Memory B cell (primary cell): ENCODE measurements at places on chromosomes 1 and 21.
A peak's percentile ranks its signal among the peaks of the same experiment; 100 is the strongest.

DNA sequence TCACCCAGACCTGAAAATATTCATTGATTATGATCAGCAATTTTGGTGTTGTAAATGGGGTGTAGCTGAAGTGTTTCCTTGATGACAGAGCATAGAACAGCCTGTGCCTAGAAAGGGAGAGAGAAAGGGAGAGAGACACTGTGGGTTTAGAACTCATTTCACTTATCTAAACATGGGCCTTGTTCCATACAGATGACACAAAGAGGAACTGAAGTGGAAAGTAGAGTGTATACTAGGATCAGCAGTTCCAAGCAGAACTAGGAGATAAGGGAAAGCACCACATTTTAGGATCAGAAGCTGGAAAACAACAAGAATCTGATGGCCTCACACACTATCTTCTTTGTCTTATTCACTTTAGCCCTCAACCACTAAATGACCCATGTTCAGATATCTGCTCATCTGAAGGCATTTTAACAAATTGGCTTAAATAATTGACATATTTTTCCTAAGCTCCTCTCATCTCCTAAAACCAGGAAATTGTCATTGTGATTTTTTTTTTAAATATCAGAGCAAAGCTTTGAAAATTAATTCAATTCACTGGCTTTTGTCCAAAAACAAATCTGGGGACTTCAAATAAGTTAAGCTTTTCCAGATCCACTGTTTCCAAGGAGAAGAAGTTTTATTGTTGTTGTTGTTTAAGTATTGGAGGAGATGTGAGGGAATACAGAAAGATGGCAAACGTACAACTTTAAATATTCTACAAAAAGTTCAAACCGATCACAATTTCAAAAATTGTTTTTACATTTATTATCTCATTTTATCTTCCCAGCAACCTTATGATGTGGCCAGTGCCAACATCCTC, 103.8 kb downstream of the LYPLAL1 start:
- H3K27me3 ChIP-seq = no peaks in the 10 kb centered on the region
- no peak overlapping the region for H3K4me3 ChIP-seq
- peaks cover 8% of the 10 kb centered on the region for H3K36me3 ChIP-seq
- no peak overlapping the region for H3K27ac ChIP-seq
- DNase-seq = no peak
- H3K4me1 ChIP-seq = no peaks in the 10 kb centered on the region

GRCh38 chr1:66384258-66384921, 149.6 kb upstream of the SGIP1 start:
- H3K4me1 ChIP-seq = peaks cover 24% of the 10 kb centered on the region
- peaks cover 7% of the 10 kb centered on the region for H3K36me3 ChIP-seq
- H3K27me3 ChIP-seq = no peaks in the 10 kb centered on the region

DNA sequence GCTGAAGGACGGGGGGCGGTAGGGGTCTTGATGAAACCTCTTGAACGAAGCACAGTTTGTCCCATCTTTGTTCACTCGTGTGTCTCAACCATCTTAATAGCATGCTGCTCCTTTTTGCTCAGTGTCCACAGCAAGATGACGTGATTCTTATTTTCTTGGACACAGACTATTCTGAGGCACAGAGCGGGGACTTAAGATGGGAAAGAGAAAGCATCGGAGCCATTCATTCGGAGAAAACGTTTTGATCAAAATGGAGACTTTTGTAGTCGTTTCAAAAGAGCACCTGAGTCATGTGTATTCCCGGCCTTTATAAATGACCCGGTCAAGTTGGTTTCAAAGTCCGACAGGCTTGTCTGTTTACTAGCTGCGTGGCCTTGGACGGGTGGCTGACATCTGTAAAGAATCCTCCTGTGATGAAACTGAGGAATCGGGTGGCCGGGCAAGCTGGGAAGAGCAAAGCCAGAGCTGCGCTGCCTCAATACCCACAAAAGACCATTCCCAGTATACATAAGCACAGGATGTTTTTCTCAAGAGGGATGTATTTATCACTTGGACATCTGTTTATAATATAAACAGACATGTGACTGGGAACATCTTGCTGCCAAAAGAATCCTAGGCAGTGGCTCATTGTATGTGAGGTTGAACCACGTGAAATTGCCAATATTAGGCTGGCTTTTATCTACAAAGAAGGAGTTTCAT, 18.5 kb downstream of the ETS2 start:
- no peak for DNase-seq
- peaks cover 9% of the 10 kb centered on the region for H3K36me3 ChIP-seq
- H3K4me3 ChIP-seq = no peak overlapping the region
- no peaks in the 10 kb centered on the region for H3K4me1 ChIP-seq
- no peaks in the 10 kb centered on the region for H3K27me3 ChIP-seq

DNA sequence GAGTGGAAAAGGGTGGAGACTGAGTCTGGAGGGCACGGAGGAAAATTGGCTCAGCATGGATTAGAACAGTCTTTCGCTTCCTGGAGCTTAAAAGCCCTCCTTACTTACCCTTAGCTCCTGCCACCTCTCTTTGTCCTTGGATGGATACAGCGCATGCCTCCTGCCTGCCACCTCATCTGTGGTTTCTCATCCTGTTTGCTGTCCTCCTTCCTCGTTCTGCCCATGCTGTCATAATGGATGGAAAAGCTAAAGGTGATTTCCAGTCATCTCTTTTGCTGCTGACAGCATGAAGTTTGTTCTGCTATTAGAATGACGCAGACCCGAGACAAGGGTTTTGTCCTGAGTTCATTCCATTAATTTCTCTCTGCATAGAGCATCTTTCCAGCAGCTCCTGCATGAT, 425.9 kb downstream of the KIF26B start:
- H3K27ac ChIP-seq = no peak overlapping the region
- H3K36me3 ChIP-seq = no peaks in the 10 kb centered on the region
- DNase-seq = no peak

GRCh38 chr1:221998186-221998612, 256.3 kb upstream of the DUSP10 start:
- no peaks in the 10 kb centered on the region for H3K27me3 ChIP-seq
- no peaks in the 10 kb centered on the region for H3K4me1 ChIP-seq
- H3K36me3 ChIP-seq = no peaks in the 10 kb centered on the region
- H3K4me3 ChIP-seq = no peak overlapping the region
- H3K27ac ChIP-seq = no peak overlapping the region

GRCh38 chr1:150148837-150149270, 862 bp upstream of the PLEKHO1 start:
- peaks cover 17% of the 10 kb centered on the region for H3K36me3 ChIP-seq
- peak overlapping the region; percentile 98 for H3K4me3 ChIP-seq
- DNase-seq = no peak
- no peaks in the 10 kb centered on the region for H3K27me3 ChIP-seq
- peaks cover 51% of the 10 kb centered on the region for H3K4me1 ChIP-seq
